ENCODE measurements at places on chromosomes 4 and X.

DNA sequence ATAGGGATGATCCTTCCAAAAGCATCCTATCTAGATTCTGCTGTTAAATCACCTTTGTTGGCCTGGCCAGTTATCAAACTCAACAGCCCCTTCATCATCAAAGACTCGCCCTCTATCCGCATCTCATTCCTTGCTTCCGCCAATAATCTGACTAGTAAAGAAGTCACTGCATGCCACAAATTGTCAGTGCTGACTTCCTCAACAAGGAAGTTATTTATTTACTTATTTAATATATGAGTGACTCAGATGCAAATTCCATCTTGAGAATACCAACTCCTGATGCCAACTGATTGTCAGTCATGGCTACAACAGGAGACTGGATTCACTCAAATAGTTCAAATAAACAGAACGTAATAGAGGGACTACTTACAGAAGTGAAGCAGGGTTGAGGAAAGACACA, 283.8 kb downstream of the TRIML1 start:
- DNase-seq, result no peak

DNA sequence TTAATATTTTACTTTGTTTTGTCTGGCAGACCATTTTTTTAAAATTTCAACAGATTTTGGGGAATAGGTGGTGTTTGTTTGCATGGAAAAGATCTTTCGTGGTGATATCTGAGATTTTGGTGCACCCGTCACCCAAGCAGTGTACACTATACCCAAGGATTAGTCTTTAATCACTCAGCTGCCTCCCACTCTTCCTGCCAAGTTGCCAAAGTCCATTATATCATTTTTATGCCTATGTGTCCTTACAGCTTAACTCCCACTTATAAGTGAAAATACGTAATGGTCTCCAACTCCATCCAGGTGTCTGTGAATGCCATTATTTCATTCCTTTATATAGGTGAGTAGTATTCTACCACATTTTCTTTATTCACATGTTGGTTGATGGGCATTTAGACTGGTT, 281.7 kb upstream of the GK2 start:
- no peak for DNase-seq

DNA sequence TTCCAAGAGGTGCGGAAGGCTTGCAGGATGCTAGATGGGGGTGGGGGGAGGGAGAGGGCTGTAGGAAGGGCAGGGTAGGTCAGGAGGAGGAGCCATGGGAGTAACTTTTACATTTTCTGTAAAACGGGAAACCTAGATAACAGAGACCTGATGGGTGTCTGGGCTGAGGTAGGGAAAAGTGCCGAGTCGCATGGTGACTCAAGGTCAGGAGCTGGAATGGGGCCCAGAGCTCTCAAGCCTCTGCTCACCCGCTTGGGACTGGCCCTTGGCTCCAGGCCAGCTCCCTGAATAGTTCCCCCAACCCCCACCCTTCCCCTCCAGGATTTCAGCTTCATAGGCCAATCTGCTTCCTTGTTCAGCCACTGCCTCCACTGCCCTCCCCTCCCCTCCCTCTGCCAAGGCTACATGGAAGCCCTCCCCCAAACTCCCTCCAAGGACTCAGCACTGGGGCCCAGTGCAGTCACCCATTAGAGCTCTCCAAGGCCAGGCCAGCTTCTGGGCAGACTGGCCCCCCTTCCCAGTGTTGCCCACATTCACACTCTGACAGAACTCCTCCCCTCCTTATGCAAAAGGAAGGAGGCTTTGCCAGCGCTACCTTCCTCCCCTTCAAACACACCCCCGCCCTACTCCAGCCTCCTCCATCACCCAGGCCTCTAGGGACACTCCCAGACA, 43.6 kb downstream of the TSC22D3 start:
- peak; percentile 76 for DNase-seq

GRCh38 chr4:35695003-35695402, 549.3 kb downstream of the ARAP2 start:
- DNase-seq, result no peak

GRCh38 chr4:7549866-7550265, 115.1 kb upstream of the PSAPL1 start:
- DNase-seq, result no peak

- DNase-seq, result no peak
These were observed 675 bp downstream of the L1CAM start for GRCh38 chrX:153885208-153885787.

- no peak for DNase-seq
These were observed 372.1 kb downstream of the RAB28 start for GRCh38 chr4:13112030-13112429.

GRCh38 chrX:17432158-17432557, 57.2 kb downstream of the NHS start:
- DNase-seq, result no peak

DNA sequence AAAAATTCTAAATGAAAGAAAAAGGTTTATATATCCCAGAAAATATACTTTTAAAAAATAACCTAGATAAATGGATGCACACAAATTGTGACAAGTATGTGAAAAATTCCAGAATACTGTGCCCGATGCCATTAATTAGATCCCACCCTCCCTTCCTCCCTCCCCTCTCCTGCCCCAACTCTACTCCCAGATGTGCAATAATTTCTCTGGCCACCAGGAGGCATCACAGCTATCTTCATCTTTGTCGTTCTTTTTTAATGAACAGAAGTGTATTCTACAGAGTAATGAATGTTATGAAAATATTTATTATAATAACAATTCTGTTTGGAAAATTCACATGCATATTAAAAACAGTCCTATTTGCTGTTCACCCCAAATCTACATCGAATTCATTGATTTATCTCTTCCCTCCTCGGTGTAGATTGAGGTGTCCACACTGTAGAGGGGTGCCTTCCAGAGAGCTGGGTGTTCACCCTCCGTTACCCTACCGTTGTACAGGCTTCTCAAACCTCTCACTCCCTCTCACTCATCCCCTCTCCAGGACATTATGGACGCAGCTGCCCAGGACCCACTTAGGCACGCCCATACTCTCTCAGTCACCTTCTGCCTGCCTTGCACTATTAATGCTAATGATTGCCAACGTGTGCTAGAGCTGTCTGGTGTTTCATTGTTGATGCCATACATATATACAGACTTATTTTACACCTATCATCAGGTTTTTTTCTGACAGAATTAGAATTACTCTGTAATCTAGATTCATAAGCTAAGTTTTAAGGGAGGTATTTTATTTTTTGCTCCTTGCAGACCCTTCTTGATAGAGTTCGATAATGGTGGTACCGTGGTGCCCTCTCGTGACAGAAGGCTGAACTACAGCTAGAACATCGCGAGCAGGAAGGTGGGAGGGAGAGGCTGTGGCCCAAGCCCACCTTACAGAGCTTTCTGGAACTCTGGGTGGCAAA, 14.1 kb downstream of the RAB40AL start:
- peak; percentile 48 for DNase-seq

GRCh38 chr4:181659876-181660275, 583.3 kb upstream of the TENM3 start:
- DNase-seq, result no peak

- DNase-seq, result no peak
These were observed 1444.2 kb downstream of the ADGRL3 start for GRCh38 chr4:62644372-62644771.

- no peak for DNase-seq
These were observed 610.2 kb upstream of the HTR2C start for GRCh38 chrX:113973706-113974105.

DNA sequence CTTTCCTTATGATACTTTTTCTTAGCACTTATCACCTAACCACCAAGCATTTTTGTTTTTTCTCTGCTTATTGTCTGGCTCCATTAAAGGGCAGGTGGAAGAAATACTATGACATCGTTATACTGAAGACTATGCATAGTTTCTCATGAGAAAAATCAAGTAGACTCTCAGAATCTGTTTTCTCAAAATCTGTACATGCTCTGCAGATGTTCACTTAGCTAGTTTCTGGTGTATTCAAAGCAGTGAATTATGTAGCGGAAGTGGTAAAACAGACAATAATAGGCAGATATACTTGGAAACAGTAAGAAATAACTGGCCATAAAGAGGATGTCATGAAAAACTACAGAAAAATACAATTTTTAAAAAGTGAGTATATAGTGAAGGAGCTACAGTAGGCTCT, 146.0 kb downstream of the STIM2 start:
- no peak for DNase-seq

DNA sequence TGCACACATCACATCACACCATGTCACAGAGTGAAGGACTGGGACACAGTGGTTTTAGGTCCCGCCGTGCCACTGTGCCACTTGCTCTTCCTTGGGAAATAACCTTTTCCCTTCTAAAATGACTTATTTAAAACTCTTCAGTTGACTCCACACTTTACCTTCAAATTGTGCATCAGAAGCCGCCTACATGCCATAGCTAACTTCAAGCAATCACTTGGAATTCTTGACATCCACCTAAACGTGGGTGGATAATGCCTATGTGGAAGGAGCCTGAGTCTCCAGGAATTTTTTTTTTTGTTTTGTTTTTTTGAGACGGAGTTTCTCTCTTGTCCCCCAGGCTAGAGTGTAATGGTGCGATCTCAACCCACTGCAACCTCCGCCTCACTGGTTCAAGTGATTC, 777.4 kb upstream of the TENM3 start:
- no peak for DNase-seq

- no peak for DNase-seq
These were observed 26.5 kb downstream of the ADH5 start for GRCh38 chr4:99062120-99062519.

DNA sequence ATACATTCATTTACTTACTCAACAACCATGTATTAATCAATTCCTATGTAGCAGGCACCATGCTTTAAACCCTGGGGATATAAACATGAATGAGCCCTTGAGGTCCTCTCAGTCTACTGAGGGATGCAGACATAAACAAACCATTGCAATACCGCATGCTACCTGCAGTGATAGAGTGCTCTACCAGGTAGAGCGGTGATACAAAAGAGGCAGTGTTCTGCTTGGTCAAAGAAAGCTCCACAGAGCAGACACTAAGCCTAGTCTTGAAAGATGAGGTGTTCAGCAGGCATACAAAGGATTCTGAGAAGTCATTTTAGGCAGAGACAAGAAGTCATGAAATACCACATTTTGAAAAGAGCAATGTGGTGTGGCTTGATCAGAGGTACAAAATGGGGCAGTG, 26.9 kb upstream of the AMOT start:
- DNase-seq, result no peak

Measured in EL (cell line).